ENCODE measurements at places on chromosomes 11 and 22.

- no peak for DNase-seq
These were observed 421.3 kb upstream of the NARS2 start for GRCh38 chr11:78996007-78996406.

DNA sequence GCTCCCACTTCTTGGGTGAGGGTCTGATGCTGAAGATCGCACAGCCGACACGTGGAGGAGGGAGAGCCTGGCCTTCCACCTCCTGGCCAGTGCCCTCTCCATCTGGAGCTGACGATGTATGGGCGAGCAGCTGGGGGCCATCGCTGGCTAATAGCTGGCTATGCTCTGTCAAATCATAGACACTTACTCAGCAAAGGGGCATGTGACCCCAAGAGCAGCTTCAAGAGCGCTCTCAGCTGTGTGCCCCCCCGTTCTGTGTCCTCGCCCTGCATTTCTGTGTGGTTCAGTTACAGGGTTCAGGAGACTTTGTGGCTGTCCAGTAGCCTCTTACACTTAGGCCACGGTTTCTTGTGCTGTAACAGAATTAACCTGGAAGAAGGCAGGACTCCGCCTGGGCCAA is 26.4 kb downstream of the FBLN1 start:
- no peak for DNase-seq

- no peak for DNase-seq
These were observed 56.8 kb downstream of the CD6 start for GRCh38 chr11:61028135-61028729.

- DNase-seq, result no peak
These were observed 4.8 kb downstream of the IGLL5 start for GRCh38 chr22:22892096-22893052.

DNA sequence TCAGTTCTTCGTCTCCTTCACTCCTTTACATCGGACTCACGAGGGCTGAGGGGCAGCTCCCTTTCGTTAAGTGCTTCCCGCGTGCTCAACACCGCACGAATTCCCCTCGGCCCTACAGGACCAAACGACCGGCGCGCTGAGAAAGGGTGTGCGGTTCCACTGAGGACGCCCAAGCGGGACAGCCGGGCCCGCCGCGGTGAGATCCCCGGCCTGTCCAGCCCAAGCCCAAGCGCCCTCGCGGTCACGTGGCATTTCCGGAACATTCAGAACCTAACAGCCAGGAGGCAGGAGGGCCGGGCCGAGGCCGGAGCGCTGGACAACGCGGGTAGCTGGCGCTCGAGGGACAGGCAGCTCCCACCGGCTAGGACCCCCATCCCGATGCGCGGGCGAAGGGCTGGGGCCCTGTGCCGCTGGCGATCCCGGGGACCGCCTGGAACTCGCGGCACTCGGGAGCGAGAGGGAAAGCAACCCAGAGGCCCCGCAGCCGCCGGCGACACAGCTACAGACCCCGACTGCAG is 737 bp upstream of the STIP1 start:
- peak; percentile 91 for DNase-seq

GRCh38 chr11:88360141-88360540 is 22.6 kb upstream of the CTSC start:
- no peak for DNase-seq

DNA sequence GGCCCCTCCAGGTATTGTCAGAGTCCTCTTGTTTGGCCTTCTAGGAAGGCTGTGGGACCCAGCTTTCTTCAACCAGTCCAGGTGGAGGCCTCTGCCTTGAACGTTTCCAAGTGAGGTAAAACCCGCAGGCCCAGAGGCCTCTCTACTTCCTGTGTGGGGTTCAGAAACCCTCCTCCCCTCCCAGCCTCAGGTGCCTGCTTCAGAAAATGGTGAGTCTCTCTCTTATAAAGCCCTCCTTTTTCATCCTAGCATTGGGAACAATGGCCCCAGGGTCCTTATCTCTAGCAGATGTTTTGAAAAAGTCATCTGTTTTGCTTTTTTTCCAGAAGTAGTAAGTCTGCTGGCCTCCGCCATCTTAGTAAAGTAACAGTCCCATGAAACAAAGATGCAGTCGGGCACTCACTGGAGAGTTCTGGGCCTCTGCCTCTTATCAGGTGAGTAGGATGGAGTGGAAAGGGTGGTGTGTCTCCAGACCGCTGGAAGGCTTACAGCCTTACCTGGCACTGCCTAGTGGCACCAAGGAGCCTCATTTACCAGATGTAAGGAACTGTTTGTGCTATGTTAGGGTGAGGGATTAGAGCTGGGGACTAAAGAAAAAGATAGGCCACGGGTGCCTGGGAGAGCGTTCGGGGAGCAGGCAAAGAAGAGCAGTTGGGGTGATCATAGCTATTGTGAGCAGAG is at the start of gene CD3E:
Gene CD3E (plus strand): TSS at position 163 of the 681 bp plus-strand sequence. CDS start 223 bp downstream, at position 386.
- no peak for DNase-seq

DNA sequence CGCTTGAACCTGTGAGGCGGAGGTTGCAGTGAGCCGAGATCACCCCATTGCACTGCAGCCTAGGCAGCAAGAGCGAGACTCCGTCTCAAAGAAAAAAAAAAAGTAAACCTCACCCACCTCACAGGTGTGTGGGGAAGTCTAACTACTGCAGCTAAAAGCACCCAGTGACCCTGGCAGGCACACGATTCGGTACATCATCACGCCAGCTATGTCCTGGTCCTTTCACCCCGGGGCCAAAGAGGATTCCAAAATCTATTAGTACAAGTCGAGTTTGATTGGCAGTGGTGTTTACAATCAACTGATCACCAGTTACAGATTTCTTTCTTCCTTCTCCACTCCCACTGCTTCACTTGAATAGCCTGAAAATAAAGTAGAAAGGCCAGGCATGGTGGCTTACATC is 6.3 kb downstream of the TST start:
- DNase-seq, result no peak

Data from substantia nigra (tissue), 51 donors.